ENCODE measurements at places on chromosomes 12 and 14.

GRCh38 chr14:73576391-73576790 lies 7.4 kb downstream of the ACOT2 start:
- DNase-seq: no peak

DNA sequence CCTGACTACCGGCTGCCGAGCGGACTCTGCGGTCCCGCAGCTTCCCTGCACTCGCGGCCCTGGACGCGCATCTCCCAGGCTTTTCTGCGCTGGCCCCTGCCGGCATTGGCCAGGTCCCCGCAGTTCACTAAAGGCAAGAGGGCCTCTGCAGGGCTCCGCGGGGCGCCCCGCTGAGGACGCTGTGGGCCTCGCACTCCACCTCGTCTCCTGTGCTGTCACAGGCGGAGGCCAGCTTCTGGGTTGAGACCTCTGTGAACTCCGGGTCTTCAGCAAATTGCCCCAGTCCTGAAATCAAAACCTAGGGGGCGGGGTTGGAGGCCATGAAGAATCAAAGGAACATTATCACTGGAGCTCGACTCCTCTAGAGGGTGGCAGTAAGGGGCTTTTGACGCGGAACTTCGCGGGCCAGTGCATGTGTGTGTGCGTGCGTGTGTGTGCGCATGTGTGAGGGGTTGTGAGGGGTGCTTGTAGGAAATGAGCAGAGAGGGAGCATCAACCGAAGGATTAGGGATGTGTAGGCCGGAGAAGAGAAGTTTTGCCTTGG lies 68.5 kb upstream of the CAPRIN2 start:
- peak; percentile 32 for DNase-seq

DNA sequence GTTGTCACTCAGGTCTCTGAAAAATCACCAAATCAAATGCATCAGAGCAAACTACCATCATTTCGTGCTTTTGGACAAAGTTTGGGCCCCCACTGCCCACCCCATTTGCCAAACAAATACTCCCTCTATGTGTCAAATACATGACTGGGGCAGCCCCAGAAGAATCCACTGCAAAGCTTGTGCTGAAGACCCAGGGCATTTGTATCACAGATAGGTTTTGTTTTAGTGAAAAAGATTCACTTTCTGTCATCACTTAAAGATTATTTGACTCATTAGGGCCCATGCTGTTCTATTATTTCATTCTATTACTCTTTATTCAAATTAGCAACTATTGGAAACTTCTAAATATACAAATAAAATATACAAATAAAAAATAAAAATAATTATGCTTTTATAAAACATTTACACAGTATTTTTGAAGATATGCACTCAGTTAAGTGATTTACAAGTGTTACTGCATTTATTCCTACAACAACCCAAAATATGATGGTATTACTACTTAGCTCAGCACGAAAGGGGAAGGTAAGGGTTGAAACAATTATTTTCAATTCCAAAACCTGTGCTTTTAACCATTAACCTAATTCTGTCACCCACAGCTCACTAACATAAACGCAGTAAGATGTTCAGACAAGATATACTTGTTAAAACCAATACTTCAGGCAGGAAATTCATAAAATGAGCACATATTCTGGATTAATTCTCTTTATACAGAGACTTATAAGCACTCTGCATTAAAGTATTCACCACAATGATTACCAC lies 36.5 kb downstream of the LRIG3 start:
- DNase-seq: no peak

- DNase-seq: peak; percentile 18
These were observed 892.9 kb downstream of the DIO2 start for GRCh38 chr14:79318371-79318770.

DNA sequence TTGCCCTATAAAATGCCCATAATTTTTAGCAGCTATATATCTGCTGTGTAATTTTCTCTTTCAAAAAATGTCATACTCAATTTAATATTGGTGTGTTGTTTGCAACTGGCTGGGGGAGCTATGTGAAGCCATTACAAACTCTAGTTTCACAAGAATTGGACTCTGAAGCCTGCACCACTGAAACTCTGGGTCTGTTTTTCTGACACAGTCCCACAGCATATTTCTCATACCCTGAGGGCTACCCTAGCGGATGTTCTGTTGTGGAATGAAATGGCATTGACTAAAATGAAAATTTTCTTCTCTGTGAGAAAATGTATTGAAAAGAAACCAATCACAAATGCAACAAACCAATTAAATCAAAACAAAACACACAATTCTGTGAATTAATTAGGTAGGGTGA lies 284.6 kb upstream of the NPAS3 start:
- DNase-seq: no peak
